HFFc6 (cell line): ENCODE measurements at places on chromosomes 7 and 10.

DNA sequence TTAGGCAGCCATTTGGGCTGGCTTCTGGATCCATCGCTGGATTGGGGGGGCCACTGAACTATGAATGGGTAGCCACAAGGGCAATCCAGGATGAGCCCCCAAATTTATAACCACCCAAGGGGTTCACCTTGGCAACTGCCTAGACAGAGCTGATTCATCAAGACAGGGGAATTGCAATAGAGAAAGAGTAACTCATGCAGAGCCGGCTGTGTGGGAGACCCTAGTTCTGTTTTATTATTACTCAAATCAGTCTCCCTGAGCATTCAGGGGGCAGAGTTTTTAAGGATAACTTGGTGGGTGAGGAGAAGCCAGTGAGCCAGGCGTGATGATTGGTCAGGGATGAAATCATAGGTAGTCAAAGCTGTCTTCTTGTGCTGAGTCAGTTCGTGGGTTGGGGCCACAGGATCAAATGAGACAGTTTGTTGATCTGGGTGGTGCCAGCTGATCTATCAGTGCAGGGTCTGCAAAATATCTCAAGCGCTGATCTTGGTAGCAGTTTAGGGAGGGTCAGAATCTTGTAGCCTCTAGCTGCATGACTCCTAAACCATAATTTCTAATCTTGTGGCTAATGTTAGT is 57.9 kb downstream of the DNAJB9 start:
- no peak for DNase-seq

DNA sequence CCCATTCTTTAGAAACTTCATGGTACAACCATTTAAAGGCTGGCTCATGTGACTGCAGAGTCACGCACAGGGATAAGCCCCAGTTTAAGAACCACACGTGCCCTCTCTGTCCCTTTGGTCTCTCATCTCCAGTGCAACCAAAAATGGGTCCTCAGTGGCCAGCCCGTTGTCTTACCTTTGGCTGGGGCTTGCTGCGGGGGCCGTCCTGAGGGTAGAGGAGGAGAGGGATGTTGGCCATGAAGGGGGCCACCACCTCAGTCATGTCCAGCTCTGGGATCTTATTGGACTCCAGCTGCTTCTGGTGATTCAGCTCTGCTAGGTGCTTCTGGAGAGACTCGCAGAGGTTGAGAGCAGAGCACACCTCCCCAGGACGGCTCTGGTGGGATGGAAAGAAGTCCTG is 22.3 kb downstream of the PSAP start:
- no peak for DNase-seq

GRCh38 chr10:81036257-81036656 is 498.6 kb downstream of the SH2D4B start:
- DNase-seq: no peak

GRCh38 chr7:148914208-148914777 is 30.2 kb upstream of the EZH2 start:
- peak; percentile 35 for DNase-seq

GRCh38 chr7:130877236-130877990 is 143.4 kb upstream of the KLF14 start:
- DNase-seq: no peak

GRCh38 chr10:126463286-126463685 is 75.0 kb upstream of the ADAM12 start:
- DNase-seq: no peak

DNA sequence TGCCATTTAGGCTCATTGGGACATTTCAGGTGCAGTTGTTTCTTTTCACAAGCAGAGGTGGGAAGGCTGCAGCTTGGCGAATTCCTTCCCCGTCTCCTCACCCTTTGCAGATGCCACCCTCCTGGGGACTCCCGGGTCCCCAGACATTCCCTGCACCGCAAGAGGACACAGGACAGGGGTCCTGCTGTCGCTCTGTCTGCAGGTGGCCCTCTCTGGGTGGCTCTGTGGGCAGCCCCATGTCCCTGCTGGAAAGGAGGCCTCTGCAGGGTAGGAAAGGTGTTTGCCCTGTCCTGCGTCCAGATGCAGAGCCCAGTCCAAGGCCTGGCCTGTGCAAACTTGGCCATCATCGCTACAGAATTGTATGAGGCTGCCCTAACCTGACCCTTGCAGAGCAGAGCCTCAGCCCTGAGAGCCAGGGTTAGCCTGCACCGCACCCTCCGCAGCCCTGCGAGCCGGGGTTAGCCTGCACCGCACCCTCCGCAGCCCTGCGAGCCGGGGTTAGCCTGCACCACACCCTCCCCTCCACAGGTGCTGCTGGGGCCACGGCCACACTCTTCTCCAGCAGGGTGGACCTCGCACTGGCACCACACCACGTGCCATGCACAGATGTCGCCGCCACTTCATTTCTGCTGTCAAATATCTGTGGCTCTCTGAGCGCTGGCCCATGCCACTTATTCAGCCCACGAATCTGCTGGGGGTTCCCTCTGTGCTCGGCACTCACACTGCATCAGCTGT is 61.0 kb downstream of the CFAP46 start:
- DNase-seq: no peak

DNA sequence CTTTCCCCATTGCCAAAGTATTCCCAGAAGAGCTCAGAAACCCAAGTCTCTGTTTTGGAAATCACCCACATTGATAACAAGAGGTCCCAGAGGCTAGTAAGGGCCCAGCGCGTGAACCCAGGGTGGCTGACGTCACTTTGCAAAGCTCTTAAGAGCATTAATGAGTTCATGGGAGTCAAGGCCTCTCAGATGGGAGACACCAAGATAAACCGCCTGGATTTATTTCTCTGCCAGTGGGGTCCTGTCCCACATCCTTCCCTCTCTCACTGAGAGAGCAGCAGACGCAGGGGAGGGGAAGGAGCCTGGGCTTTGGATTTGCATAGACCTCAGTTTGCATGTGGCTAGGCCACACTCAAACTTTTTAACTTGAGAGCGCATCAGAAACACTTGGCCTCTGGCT is 184.8 kb upstream of the PDE1C start:
- DNase-seq: no peak

DNA sequence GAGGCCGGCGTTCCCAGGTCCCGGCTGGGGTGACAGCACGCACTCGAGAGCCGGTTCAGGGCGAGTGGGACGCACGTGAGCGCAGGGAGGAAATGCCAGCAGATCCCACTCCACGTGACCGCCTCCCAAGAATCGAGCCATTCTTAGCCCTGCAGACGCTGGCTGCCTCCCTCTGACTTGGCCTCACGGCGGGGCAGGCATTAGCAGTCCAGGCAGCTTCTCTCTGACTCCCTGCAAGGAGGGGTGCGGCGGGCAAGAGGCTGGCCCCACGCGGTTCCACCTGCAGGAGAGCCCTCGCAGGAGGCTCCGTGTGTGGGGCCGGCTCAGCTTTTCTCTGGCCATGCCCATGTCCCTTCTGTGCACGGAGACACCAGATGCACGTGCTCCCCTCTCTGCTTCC is 10.1 kb downstream of the GPR146 start:
- no peak for DNase-seq

- DNase-seq: no peak
Observed at GRCh38 chr10:82377608-82378007, 502.6 kb downstream of the NRG3 start.

DNA sequence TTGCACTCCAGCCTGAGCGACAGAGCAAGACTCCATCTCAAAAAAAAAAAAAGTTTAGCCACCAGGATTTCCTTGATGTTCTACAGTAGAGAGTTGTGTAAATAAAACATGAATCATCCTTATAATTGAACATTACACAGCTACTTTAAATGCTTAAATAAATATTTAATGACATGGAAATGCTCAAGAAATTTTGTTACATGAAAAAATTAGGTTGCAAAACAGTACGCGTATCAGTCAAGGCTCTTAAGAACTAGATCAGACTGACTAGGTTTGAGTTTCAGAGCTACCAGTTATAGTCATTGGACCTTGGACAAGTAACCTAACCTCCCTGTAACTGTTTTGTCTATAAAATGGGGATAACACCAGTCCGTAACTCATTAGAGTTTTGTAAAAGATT is 38.7 kb upstream of the GSAP start:
- no peak for DNase-seq

DNA sequence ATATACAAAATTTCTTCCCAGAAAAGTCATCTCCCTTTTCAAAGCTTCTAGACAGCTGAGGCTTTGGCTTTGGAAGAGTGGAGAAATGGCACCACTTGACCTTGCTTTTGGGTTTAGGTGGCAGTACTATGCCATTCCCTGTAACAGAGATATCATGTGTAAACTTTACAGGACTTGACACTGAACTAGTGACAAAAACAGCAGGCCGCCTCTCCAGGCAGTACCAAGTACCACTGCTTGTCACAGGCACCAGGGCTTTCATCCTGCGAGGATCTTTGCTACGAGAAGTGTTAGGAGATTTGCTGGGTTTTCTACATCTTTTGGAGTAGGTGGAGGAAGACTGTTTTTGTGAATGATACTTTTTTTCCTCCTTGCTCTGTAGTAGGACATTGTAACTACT is 32.6 kb upstream of the ANLN start:
- no peak for DNase-seq

DNA sequence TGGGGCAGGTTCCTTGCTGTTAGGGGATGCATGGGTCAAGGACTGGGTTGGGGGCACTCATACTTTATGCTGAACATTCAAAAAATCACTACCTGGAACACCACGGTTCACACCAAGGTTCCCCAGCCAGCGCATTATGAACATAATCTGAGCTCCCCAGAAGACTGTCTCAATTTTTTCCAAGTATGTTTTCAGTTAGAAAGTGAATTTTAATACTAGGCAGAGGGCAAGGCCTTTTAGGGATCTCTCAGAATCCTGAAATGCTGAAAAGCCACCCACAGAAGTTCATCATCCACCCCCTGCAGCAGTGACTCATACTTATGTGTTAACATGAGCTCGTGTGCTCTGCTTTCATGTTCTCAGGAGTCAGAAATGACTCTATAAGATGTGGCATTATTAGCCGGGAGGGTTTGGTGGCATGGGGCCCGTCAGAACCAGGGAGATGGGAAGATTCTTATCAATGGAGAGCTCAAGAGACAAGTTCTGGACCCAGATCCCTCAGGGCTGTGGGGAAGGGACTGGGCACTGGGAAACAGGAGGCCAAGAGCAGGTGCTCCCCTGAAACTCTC is 185.2 kb upstream of the ITGB1 start:
- peak; percentile 56 for DNase-seq

- DNase-seq: no peak
Observed at GRCh38 chr10:29210266-29210868, 78.5 kb upstream of the LYZL1 start.

DNA sequence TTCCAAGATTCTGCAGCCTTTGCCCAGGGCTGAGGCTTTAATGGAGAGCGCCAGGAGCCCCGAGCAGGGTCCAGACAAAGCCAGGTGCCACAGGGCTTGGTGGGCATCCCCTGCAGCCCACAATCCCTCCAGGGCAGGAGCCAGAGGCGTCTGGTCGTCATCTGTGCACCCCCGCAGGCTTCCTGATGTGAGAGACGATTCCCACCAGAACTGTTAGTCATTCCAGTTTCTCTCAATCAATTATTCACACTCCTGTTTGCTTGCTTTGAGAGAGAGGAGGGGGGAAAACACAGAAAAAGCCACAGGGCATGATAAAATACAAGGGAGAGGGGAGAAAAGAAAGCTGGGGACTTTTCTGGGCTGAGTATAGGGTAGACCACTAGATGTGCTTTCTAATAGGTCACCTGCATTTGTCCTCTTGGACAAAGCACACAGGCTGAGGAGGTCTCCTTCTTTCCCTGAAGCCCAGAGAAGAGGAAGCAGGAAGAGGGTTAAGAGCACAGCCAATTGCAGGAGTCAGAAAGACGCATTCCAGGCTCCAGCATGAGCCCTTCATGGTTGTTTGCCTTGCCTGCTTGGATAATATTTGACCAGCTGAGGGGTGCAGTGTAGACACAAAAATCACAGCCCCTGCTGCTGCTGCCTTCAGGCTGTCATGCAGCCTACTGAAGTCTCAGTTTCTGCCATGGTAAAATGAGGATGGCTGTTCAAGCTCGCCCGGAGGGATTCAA is 194.4 kb downstream of the PLXNA4 start:
- DNase-seq: no peak

DNA sequence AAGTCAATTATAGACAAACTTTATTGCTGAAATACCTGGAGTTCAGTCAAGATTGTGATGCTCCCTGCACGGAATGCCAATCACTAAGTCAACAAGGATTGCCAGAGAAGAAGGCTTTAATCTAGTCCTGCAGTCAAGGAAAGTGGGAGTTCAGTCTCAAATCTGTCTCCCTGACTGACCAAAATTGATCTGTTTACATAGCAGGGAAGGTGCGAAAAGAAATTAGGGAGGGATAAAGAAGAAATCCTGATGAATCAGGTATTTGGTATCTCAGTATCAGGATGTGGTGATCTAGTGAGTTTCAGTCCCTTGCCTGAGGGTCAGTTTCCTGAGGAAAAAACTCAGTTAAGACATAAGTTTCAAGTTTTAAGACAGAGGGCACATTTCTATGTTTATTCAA is 2.1 kb upstream of the AKR1D1 start:
- no peak for DNase-seq

DNA sequence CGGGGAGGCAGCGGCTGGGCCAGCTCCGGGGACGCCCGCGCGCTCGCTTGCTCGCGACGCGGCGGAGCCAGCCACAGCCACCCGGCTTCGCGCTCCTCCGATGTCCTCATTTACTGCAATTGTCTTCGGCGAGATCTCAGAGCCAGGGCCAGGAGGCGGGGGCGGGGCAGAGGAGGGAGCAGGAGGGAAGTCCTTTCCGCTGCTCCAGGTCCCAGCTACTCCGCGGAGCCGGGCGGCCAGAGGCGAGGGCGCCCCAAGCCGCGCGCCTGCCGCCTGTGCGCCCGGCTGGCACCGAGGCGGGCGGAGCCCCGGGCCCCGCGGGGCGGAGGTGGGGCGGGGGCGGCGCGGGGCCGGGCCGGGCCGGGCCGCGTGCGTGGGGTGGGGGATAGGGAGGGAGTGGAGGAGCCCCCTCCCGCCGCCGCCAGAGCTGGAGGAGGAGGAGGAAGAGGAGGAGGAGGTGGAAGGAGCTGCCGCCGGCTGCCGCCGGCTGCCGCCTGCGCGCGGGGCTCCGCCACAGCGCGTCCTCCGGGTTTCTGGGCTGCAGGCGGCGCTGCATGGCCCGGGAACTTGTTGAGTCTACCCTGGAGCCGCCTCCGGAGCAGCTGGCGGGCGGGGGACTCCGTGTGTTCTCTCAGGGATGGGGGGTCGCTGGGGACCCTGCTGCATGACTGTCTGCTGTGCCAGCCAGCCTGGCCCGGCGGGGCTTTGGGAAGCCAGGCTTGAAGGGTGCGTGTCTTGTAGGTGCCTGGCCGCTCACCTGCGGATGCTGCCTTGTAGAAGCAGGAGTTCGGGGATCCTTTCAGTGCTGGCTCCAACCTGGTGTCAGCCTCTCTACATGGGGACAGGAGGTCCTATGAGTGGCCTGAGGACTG is at the start of gene INSYN2A:
INSYN2A (minus strand) TSS at position 310 of the 872 bp plus-strand sequence. CDS start 20,196 bp downstream, outside the sequence.
- DNase-seq: peak; percentile 20
